GM23248 (cell line): ENCODE measurements at places on chromosomes 3 and 15. TPM values are rescaled to one million over a fixed set of nuclear protein-coding genes. Genes with fewer than 3 reads are reported as not detected.
A peak's percentile ranks its signal among the peaks of the same experiment; 100 is the strongest.

GRCh38 chr3:197471221-197472010, 84.4 kb downstream of the BDH1 start:
- DNase-seq: no peak

Gene TAGLN3
- 0.48 and 0.61 TPM in 2 replicates for polyA plus RNA-seq

GRCh38 chr3:176190755-176191154, 1006.5 kb downstream of the TBL1XR1 start:
- DNase-seq: no peak

Gene ZNF860
- polyA plus RNA-seq: 0.08 TPM in 2 replicates

GRCh38 chr3:191715585-191715984, 254.6 kb downstream of the PYDC2 start:
- DNase-seq: no peak

GRCh38 chr15:55403531-55403930, 4.6 kb downstream of the CCPG1 start:
- DNase-seq: peak; percentile 49

Gene TIMP4
- 0.27 TPM in 1 of 2 replicates, not detected in the other for polyA plus RNA-seq

- DNase-seq: no peak
These were observed 66.1 kb upstream of the NR2F2 start for GRCh38 chr15:96264351-96264798.

Gene FGF12
- not detected in 2 replicates for polyA plus RNA-seq

- no peak for DNase-seq
These were observed 491.1 kb upstream of the NR2F2 start for GRCh38 chr15:95839367-95839782.

GRCh38 chr3:139157161-139157932, 112.7 kb upstream of the PRR23C start:
- no peak for DNase-seq

- DNase-seq: no peak
These were observed 104.4 kb upstream of the IQSEC1 start for GRCh38 chr3:13177641-13178040.

GRCh38 chr15:38486936-38487335, 33.0 kb downstream of the FAM98B start:
- DNase-seq: no peak

Gene AADACL2
- not detected in 2 replicates for polyA plus RNA-seq

GRCh38 chr15:90694987-90695386, 22.2 kb upstream of the BLM start:
- DNase-seq: no peak
